ENCODE measurements at places on chromosomes 5 and 9.
A peak's percentile ranks its signal among the peaks of the same experiment; 100 is the strongest.

DNA sequence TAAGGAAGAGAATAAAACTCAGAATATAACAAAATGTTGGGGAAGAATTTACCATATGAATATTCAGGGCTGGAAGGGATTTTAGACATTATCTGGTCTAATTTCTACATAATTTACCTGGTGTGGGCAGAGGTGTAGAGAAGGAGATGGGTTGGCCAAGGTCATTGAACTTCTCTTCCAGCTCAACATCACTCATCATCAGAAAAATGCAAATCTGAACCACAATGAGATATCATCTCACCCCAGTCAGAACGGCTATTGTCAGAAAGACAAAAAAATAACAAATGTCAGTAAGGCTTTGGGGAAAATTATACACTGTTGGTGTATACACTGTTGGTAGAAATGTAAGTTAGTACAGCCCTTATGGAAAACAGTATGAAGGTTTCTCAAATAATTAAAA is 121.7 kb downstream of the PTTG1 start:
- H3K27me3 ChIP-seq, result no peaks in the 10 kb centered on the region
- H3K36me3 ChIP-seq, result no peaks in the 10 kb centered on the region
- no peak overlapping the region for H3K4me3 ChIP-seq
- H3K27ac ChIP-seq, result no peak overlapping the region
- no peak for DNase-seq

GRCh38 chr5:132474131-132474723 is 16.3 kb downstream of the IRF1 start:
- H3K27ac ChIP-seq, result no peak overlapping the region
- H3K27me3 ChIP-seq, result no peaks in the 10 kb centered on the region
- peaks cover 7% of the 10 kb centered on the region for H3K4me1 ChIP-seq

DNA sequence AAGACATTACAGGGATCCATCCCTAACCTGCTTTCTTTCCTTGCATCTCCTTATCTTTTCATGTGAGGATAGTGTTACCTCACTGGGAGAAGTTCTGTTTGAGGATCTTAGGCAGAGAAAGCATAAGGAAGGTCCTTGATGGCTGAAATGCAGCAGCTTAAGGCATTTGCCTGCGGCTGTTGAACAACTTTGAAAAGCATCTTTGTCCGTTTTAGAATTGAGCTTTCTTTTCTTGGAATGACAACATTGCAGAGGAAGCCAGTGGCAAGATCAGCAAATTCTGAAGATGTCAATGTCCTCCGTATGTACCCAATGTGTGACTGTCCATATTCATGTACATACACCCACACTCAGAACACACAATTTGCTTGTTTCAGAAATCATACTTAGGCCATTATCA is 436.2 kb downstream of the GABRG2 start:
- H3K4me3 ChIP-seq, result no peak overlapping the region
- no peak for DNase-seq
- H3K27me3 ChIP-seq, result no peaks in the 10 kb centered on the region
- H3K27ac ChIP-seq, result no peak overlapping the region

- H3K27me3 ChIP-seq, result no peaks in the 10 kb centered on the region
- peak; percentile 56 for DNase-seq
- no peaks in the 10 kb centered on the region for H3K4me1 ChIP-seq
- H3K36me3 ChIP-seq, result no peaks in the 10 kb centered on the region
- no peak overlapping the region for H3K4me3 ChIP-seq
Observed at GRCh38 chr5:54895816-54896341, 89.5 kb downstream of the ESM1 start.

Data from GM23338 (cell line).